ENCODE measurements at places on chromosomes 13 and 19.

DNA sequence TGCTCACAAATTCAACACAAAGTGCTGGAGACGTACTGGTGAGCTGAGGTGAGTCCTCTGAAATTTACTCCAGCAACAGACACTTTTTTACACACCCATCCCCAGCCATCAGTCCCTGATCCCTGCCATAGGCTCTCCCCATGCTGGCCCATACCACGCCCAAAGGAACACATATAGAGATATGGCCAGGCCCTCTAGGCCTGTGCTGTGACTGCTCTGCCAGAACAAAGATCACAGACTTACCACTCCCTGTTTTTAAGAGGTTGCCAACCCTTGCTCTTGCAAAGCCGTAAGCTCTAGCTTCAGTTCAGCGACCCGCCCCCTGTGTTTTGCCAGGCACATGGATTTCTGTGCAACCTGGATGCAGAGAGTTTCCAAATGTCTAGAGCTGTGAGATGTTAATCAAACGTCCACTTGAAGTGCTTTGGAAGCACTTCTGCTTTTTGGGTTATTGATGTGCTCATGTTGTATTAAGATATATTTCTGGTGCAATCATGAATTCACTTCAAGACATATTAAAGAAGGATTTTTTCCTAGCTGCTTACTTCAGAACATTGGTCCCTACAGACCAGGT is 59.7 kb downstream of the DLEU7 start:
- DNase-seq, result peak; percentile 32

DNA sequence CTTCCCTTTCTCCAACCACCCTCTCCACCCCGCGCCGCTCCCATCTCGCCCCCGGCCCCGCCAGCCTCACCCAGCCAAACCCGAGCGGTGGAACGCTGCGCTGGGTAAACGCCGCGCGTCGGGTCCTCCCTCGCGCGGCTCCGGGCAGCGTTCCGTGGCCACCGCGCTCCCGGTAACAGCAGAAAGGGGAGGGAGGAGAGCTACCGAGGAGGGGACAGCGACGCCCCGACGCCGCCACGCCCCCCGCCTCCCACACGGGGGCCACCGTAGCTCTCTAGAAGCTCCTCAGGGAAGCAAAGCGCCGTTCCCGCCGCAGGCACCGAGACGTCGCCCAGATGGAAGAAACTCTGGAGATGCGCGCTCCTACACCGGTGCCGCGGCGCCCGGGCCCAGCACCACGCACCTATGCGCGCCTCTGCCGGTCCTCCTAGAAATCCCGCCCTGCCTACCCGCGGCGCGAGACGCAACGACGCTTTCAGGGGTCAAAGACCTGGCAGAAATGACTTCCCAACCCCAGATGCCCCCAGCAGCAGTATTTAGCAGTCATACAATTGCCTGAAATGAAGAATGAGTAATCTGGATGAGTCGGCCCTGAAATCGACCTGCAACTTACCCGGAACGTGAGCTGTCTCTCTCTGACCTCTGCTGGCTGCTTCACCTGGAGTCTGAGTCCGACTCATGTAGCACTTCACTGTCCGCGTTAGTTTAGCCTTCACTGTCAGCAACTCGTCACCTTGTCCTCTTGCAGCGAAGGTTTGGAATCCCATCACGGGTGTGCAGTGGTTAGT is at the start of gene RUBCNL:
RUBCNL (minus strand) TSS at position 189 of the 788 bp plus-strand sequence. CDS start 14,777 bp downstream, outside the sequence.
- peak; percentile 82 for DNase-seq

- DNase-seq, result no peak
Measured at GRCh38 chr13:112651311-112651710, 38.5 kb upstream of the ATP11A start.

DNA sequence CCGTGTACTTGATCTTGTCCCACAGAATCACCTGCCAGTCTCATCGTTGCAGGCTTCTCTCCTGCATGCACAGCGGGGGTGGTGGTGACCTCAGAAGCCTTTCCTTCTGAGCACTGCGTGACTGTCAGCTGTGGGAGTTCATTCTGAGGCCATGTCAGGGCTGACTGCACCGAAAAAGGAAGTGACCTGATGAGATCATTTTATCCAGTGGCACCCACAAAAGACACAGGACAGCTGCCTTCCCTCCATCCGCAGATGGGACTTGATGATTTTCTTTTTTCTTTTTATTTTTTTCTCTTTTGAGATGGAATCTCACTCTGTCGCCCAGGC is 89.7 kb downstream of the RAB20 start:
- DNase-seq, result peak; percentile 89

DNA sequence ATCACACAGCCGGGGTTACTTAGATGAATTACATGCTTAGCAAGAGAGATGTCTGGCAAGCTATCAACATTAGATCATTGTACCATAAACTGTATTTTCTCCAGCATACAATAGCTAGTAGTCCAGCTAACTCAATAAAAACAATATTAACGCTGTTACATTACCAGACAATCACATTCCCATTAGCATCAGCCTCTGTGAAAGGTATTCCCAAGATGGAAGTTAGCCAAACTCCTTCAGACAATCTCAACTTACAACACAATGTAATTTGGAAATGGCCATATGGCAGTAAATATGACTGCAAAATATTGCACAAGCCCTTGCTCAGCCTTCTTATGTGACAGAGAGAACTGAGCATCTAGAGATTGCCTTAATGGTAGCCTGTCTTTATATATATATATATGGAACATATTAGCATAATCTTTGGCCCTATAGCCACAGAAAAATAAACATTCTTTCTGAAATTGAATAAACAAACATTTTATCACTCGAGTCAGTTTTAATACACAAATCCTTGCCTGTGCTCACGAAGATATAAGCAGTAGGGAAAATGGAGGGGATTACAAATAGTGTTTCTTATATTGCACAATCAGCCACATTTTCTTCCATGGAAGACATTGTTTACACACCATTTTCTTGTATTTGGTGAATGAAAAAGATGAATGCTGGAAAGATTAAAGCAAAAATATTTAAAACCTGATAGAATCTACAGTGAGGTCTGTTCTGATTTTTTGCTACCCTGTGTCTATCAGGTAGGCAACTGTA is 1060.5 kb downstream of the DIAPH3 start:
- no peak for DNase-seq

Data from B cell (primary cell).